NCI-H748 treated with DMSO at 0.1 percent for 48 hours (cell line): ENCODE measurements at places on chromosomes 11 and 22.

DNA sequence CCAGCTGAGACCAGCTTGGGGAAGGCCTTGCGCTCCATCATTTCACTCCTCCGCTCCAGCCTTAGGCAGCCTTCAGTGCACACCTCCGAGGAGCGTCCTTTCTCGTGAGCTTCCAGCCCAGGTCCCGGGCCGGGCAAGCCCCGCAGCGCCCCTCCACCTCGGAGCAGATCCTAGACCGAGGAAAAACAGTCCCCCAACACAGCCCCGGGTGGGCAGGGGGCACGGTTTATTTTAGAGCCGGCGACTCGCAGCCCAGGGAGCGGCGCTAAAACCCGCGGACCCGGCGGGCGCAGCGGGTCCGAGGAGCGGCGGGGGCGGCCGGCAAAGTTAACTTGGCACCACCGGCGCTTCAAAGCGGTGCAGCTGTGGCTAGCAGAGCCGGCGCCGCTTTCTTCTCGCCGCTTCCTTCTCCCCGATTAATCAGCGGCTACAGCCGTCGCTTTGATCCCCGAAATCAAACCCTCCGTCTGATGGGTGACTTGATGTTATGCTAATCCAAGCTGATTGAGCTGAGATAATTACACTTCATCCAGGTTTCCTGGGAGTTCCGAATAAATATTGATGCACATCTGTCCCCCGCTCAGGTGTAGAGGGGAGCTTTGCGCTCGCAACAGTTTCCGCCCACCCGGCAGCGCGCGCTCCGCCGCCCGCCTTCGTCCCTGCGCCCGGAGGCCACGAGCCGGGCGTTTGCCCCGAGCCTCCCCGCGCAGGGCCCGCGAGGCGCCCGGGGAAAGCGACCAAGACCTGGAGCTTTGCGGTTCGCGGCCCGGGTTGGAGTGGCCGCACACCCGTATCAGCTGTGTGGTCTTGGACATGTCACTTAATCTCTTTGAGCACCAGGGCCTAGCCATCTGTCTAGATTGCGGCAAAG, 192.7 kb downstream of the BUD13 start:
- no peak for DNase-seq

DNA sequence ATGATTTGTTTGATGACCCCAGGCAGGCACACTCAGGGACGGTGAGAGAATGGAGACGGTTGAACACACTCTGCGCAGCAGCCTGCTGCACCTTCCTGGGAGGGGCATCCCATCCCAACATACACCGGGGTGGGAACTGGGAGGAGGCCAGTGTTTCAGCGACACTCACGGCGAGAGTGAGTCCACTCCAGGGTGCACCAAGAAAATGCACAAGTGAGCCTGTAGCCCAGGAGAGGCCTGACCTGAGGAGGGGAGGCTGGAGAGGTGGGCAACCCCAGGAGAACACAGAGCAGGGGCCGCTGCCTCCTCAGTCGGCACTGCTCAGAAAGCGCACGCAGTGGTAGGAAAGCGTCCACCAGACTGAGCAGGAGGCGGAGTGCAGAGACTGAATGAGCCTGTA, 54.5 kb downstream of the IGF2 start:
- no peak for DNase-seq

DNA sequence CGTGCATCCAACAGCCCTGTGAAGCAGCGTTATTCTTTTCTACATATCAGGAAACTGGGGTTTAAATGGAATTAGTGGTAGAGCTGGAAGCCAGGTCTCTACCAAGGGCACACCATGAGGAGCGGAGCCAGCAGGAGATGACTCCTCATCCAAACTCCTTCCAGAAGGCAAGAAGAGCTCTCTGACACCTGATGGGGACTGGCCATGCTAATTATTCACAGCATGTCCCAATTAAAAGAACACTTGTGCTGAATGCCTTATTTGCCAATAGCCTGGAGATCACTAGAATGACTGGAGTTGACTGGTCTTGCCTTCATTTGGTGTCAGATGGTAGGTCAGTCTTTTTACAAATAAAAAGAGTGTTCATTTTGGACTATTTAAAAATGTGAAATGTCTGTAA, 32.9 kb upstream of the SLN start:
- DNase-seq, result no peak

DNA sequence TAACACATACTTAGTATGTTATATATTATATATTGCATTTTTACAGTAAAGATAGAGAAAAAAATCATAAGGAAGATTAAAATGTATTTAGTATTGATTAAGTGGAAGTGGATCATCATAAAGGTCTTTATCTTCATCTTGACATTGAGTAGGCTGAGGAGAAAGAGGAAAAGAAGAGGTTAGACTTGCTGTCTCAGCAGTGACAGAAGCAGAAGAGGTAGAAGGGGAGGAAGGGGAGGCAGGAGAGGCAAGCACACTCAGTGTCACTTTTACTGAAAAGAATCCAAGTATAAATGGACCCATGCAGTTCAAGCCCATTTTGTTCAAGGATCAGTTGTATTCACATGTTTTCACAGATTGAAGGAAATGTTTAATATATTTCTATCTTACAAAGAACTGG, 69.7 kb downstream of the GAB2 start:
- DNase-seq, result no peak

DNA sequence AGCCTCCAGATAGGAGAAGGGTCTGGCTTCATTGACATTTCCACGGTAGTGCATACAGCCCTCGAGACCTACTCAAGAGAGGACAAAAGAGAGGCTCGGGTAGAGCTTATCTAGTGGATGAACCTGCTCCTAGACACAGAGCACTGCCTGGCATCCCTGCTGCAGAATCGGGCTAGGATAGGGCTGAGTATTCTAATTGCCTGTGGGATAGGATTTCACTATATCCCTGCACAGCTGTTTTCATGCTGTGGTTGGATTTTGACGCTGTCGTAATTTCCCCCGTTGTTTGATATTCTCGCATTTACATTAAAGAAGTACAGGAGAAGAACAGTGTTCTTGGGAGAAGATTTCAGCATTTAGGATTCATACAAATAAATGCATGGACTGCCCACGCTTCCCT, 107.8 kb downstream of the KIRREL3 start:
- DNase-seq, result no peak

DNA sequence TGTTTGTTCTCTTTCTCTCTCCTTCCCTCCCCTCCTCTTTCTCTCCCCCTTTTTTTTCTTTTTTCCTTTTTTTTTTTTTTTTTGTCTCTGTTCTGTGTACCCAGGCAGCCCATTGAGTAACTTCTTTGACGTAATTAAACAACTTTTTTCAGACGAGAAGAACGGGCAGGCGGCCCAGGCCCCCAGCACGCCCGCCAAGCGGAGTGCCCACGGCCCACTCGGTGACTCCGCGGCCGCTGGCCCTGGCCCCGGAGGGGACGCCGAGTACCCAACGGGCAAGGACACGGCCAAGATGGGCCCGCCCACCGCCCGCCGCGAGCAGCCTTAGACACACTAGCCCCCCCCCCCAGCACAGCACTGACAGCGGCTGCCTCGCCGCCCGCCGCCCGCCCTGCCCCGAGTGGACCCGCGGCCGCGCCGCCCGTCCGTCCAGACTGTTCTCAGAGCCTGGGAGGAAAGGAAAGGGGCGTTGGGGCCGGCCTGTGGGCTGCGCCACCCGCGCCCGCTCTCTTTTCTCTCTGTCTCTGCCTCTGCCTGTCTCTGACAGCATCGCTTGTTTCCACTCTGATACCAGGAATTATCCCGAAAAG, 26.1 kb downstream of the MOB2 start:
- no peak for DNase-seq

- no peak for DNase-seq
Observed at GRCh38 chr22:48714231-48714630, 1113.4 kb downstream of the BRD1 start.
